ENCODE measurements at places on chromosomes 3 and 15.
A peak's percentile ranks its signal among the peaks of the same experiment; 100 is the strongest.

- DNase-seq = no peak
These were observed 106.3 kb upstream of the MME start for GRCh38 chr3:154973851-154974250.

- DNase-seq = no peak
These were observed 681.2 kb downstream of the SQOR start for GRCh38 chr15:46316024-46316423.

- DNase-seq = no peak
These were observed 44.8 kb upstream of the B3GNT5 start for GRCh38 chr3:183208260-183208659.

DNA sequence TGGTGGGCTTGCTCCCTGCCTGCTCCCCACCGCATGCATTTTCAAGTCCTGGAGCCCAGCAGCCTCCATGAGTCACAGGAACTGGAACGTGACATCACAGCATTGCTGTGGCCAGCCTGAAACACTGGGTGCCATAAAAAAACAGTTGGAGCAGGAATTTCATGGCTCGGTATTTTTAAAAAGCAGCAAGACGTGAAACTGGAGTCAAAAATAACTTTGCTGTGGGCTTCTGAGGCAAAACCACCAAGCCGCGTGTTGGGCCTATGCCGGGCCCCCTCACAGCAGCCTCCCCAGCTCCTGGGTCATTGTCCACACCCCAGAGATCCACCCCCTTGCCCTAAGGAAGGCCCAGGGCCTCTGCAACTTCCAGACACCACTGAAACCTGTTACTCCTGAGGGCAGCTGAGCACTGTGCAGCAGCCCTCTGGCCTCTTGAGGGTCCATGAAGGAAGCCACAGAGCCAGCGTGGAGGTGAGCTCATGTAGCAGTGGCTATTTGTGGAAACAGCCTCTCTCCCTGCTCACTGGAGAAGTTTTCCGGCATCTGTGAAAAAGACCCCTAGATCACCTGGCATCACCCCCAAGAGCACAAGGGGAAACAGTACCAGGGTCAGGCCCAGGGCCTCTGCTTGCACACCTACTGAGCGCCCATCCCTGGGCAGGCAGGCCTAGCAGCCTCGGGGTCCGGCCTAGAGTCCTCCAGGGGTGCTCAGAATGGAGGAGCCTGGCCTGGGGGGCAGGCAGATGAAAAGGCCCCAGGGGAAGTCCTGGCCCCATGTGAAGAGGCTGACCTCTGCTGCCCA is 34.0 kb upstream of the DUSP7 start:
- no peak for DNase-seq

GRCh38 chr3:107208796-107209195 is 168.4 kb upstream of the CCDC54 start:
- no peak for DNase-seq

- DNase-seq = no peak
These were observed 72.5 kb downstream of the MGLL start for GRCh38 chr3:127749787-127750225.

DNA sequence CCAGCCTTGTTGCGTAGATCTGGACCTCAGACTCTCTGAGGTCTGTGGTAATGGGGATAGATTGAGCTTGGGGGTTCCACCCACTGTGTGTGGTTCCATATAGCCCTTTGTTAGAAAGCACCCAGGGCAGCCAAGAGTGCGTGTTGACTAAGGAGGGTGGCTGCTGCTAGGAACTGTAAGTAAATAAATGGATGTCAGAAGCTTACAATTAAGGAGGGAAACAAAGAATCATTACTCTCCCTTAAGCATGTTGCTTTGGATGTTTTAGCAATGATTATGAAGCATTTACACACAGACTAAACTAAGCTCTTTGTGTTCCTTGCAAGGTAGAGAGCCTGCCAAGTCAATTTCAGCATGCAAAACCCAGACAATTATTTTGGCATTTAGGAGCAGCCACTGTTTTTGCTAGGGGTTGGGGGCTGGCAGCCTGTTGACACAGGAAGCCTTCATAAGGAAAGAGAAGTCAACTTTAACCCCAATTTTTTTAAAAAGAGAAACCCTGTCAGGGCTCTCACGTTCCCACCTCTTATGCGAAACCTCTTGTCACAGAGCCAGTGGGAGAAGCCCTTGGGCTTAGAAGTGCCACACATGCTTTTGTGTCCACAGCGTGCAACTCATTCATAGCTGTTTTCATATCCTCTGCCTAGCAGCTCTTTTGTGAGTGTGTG is 127.8 kb downstream of the CMSS1 start:
- DNase-seq = no peak

DNA sequence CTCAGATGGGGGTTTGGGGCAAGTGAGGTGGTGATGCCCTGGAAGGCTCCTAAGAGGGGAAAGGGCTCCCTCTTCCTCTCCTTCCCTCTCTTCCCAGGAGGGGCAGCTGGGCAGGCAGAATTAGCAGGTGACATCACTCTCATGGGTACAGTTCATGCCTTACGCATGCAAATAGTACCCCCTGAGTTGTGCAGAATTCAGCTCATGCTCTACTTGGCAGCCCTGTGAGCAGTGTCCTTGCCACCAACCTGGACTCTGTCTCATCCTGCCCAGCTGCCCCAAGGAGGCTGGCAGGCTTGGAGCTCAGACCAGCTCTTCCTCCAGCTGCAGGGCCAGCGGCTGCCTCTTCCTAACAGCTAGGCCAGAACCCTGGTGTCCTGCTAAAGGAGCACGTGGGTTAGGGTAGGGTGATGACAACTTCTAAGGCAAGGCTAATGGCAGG is 3.3 kb downstream of the CHAC1 start:
- no peak for DNase-seq

DNA sequence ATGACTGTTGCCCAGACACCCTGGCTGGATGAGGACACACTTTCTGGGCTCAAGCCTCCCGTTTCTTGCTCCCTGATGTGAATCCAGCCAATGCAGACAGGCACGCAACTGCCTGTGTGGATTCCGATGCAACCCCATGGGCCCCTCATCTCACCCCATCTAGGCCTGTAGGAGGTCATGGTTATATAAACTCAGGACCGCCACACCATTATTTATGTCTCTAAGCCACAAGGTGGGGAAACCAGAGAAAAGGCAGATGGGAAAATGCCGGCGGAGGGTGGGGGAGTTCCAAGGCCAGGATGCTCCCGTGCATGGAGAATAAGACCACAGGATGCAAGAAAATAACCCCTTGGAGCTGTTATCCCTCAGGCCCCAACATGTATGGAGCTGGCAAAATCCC is 2.0 kb downstream of the MESP1 start:
- no peak for DNase-seq

DNA sequence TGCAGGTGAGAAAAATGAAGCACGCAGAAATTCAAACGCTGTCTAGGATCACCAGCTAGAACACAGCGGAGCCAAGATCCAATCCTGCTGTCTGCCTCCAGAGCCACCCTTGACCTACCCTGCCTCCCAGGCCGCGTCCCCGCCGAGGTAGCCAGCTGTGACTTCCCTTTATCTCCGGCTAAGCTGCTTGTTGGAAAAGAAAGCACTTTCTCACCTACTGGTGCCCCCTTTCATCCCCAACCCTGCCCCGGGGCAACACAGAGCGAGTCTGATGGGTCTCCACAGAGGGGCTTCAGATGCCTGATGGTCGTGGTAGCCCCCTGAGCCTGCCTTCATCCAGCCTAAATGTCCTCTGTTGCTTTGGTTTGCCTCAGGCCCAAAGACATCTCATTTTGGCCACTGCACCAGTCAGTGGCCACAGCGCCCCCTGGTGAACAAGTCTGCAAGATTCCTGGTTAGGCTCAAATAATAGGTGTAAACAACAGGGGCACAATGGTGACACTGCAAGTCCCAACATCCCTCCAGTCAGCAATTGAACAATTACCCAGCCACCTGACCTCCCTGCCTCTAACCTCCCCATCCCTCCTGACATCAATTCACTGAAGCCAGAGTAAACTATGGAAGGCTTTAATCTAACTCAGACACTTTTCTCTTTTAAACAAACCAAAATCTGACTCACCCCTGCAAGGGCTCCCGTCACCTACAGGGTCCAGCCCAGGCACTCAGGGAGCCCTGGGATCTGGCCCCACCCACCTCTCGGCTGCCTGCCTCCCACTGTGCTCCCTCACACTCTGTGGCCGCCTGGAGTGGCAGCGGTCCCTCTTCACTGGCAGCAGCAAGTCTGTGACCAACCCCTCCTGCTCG is 27.3 kb upstream of the BCL2L10 start:
- no peak for DNase-seq

GRCh38 chr3:57061556-57061955 is 1.1 kb downstream of the SPATA12 start:
- no peak for DNase-seq

DNA sequence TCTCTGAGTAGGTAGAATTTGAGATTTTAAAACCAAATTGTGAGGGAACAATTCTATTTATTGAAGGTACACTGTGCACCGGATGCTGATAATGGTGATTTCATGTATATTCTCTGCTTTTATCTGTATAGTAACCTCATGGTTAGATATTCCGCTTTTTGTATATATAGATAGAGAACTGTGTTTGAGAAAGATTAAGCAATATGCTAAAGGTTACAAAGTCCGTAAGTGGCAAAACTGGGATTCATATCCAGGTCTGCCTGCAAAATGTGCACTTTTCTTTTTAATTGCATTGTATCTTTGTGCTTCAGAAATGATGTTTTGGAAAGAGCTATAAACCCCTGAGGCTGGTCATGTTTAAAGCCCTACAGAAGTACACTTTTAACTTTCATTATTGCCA is 635.4 kb upstream of the NECTIN3 start:
- DNase-seq = no peak

DNA sequence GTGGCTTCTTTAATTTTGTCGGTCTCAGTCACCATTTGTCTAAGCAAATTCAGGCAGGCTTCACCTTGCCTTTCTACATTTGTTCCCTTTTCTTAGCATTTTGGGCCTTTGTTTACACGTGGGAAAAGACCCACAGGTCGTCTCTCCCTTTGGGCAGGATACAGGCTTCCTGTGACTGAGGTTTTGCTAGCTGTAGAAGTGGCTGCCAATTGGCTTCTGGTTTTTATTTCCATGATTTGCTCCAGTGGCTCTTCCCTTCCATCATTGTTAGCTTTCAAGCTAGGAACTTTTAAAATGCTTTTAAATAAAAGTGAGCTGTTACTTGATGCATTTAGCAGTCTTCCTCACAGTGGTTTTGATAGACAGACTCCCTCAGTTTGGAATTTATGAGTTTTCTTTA is 37.3 kb downstream of the MLH1 start:
- no peak for DNase-seq

GRCh38 chr15:91632176-91632575 is 221.3 kb upstream of the SLCO3A1 start:
- DNase-seq = no peak

DNA sequence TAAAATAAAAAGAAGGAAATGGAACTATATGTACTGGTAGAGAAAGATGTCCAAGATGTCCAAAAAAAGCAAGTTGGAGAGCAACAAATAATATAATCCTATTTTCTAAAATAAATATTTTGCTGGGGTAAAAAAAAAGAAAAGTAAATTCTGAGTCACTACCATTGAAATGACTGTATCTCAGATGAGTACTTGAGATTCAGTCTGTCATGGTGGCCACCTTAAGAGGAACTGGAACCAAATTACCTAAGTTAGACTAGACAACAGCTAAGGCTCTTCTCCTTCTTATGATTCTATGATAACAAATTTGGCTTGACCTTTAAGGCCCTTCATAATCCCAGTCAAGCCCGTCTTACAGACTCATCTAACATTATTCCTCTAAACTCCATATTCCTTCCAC is 270.6 kb upstream of the HES1 start:
- DNase-seq = no peak

GRCh38 chr15:69090197-69090948 is 70.1 kb upstream of the GLCE start:
- DNase-seq = no peak

DNA sequence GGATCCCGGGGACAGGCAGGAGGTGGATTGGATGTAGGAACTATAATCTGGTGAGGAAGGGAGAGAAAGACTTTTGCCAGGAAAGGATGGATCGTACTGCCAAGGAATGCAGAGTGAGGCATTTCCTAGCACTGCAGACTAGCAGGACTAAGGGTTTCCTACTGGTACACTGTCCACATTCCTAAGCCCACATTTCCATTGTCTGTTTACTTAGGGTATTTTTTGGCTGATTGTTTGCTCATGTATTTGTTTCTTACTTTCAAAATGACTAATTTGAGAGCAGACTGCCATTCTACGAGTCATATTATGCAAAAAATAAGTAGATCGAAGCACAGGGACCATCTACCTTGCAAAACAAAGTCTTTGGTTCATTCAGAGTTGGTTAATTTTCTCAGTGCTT is 1029.5 kb upstream of the NR2F2 start:
- DNase-seq = no peak

DNA sequence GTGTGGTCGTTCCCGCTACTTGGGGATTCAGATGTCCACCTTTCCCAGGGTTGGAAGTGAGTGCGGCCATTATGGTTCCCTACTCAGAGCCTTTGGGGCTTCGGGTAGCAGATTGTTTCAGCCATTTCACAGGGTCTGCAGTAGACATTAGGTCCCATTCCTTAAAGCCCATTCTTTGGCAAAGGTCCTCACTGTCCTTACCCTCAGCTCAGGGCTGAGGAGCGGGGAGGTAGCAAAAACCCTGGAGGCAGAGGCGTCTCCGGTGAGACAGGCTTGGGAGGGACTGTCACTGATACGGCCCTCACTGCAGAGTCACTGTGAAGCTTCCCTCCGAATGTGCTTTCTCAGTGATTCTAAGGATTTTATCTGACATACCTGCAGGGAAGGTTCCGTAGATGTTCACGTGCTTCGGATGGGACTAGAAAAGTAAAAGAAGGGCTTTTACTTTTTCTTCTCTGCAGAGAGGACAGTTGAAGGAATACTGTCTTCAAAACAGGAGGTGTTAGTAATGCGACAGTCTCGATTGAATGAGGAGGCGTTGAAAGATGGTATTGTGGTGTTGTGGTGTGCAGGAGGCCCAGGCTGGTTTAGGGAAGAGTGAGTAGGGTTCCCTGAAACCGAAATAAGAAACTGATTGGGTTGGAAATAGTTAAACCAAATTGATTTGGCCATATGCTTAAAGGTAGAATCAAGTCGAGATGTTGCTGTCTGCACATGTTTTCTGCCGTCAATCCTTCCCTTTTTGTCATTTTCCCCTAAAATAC is 630 bp downstream of the ATP6V1A start:
- peak; percentile 38 for DNase-seq

GRCh38 chr3:73884361-73884760 is 259.6 kb upstream of the PDZRN3 start:
- no peak for DNase-seq

GRCh38 chr15:44099671-44100070 is 95.4 kb downstream of the FRMD5 start:
- no peak for DNase-seq

DNA sequence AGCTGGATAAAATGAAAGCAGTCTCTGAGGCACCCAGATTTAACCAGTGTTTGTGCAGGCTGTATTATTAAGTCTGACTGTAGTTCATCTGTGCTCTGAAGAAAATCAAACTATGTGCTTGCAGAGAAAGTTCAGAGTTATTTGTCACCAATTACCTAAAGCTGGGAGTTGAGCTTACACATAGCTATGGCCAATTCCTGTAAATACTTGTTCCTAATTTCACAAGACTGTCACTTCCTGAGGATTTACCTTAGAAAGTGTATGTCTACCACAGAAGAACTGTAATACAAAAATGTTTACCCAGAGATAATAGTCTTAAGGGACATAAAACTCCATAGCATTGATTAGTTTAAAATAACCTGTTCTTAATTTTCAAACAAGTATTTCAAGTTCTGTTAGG is 628.4 kb upstream of the TGFBR2 start:
- no peak for DNase-seq

Measured in activated naive CD4-positive, alpha-beta T cell treated with anti-CD3 and anti-CD28 coated beads, Interleukin-2, amount 50 U/mL, for 72 hours (primary cell).